Left renal pelvis (tissue), 4 donors: ENCODE measurements at places on chromosomes 16 and 17. TPM values are rescaled to one million over a fixed set of nuclear protein-coding genes. Genes with fewer than 3 reads are reported as not detected.
A peak's percentile ranks its signal among the peaks of the same experiment; 100 is the strongest.

GRCh38 chr17:56909742-56910508, 3.9 kb downstream of the TRIM25 start:
- DNase-seq = no peak

DNA sequence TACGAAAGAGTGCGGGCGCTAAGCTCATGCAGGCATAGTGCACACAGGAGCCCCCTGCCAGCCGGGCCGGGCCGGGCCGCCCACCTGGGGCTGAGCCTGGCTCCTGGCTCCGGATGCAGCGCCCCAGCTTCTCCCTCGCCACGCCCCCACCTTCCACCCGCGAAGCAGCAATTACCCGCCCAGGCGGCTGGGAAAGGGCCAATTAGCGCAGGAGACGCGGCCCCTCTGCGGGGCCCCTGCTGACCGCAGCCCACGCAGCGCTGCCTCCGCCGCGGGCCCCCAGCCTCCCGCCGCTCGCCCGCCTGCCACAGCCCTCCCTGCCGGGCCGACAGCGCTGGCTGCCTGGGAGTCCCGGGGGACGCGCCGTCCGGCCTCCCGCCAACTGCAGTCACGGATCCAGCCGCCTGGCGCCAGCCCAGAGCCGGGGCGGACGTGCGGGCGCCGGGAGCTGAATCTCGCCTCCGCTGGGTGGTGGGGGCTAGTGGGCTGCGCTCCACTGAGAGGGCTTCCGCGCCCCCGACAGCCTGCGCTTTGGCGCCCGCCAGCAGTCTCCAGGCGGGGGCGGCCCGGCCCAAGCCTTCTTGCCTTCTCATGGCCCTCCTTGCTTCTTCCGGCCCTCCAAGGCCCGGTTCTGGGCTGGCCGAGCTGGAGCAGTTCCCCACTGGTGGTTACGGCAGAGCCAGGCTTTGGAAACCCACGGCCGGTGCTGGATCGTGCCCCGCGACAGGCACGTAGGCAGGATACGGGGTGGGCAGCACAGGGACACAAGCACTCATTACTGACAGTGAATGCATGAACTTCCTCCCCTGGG, 14.9 kb upstream of the CBFB start:
- no peak for DNase-seq

DNA sequence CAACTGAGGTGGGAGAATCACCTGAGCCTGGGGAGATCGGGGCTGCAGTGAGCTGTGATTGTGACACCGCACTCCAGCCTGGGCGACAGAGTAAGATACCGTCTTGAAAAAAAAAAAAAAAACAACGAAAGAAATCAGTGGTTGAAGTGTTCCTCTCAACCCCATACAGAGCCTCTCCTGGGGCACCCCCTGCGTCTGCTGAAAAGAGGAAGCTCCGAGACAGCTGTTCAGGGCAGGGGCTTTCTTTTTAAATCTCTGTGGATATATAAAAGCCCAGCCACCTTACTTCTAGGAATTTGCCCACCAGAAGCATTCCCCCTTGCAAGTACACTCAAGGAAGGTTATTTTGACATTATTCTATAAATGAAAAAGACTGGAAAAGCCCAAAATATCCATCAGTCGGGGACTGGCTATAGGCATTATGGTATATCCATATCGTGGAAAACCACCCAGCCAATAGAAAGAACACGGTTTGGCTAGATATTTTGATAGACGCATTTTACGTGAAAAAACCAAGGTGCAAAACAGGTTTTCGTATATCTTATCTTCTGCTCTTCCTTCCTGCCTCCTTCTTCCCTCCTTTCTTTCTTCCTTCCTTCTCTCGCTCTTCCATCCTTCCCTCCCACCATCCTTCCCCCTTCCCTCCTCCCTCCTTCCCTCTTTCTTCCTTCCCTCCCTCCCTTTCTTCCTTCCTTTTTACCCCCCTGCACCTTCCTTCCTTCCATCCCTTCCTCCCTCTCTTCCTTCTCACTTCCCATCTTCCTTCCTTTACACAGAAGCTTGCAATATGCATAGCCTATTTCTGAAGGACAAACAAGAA, 9.2 kb upstream of the CCL22 start:
- no peak for DNase-seq

Gene PIRT
- polyA plus RNA-seq = 0.16 TPM

DNA sequence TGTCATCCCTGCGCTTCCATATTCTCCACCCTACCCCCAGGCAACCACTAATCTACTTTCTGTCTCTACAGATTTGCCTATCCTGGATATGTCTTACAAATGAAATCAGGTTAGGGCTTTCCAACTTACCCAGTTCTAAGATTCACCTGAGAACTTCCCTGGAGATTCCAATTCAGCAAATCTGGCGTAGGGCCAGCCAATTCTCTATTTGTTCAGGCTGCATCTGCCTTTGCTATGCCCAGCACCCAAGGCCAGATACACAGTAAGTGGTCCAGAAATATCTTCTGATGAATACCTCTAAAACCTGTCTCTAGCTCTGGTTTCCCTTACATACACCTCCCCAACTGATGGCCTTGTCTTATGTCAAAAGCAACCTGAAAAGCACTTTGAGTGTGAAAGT, 10.4 kb upstream of the CTCF start:
- DNase-seq = no peak

Gene CLEC19A
- polyA plus RNA-seq = 0.08 TPM

Gene CDH1
- 113 TPM for polyA plus RNA-seq

DNA sequence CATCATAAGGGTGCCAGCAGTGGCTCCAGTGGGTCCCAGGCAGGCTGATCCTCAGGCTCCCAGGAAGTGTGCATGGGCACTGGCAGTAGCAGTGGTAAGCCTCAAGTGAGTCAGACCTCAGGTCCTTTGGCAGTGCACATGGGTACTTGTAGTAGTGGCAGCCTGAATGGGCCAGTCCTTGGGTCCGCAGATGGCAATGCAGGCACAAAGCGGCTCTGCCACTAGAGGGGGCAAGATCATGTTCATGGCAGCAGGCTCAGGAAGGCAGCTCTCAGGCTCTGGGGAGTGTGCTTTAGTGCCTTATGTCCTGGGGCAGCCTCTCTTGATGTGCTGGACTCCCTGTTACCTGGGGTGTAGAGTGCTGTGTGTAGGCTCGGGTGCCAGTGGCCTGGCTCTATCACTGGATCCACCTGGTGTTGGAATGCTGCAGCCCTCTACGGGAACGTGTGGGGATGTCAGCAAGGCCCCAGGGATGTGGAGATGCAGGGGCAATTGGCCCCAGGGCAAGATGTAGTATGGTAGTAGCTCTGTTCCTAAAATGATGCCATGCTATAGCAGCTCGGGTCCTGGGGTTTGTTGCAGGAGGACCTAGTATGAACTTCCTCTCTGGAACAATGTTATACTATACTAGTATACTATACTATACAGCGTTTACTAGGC, 11.0 kb downstream of the ACSM3 start:
- DNase-seq = no peak

GRCh38 chr16:85157813-85158742, 45.8 kb upstream of the CIBAR2 start:
- no peak for DNase-seq

DNA sequence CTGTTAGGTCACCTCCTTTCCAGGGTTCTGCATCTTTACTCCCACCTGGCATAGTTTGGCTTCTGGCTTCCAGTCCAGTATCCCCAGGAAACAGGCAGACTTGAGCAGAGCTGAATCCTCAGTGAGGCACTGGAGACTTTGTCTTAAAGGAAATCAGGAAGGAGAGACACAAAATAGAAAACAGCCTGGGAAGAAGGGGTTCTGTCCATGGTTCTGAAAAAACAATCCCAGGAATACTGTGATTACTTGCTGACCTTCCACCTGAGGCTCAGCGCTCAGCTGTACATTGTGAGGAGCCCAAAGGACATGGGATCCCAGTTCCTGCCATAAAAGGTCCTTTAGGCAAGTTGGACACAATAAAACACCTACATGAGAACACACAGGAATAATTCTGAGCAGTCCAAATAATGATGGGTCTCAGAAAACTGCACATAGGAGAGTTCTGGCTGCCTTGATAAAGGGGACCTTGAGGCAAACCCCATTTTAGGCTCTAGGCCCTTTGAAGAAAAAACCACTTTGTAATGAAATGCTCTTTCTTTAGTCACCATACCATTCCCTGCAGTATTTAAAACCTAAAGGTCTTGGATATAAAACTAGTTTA, 81.4 kb upstream of the CRHR1 start:
- peak; percentile 22 for DNase-seq

DNA sequence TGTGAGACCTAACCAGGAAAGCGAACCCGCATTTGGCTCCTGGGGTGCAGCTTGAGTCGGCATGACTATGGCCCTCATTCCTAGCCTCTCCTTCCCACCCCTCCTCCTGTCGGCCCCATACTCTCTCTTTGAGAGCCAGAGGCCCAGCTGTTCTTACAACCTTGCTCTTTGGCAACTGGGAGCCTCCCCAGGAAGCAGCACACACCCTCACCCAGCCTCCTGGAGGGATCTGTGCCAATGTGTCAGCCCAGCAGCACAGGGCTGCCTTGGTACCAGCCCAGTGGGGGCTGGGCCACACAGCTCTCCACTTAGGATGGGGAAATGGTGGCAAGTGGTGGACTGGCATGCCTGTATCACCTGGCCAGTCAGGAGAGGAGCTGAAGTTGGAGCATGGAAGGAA, 70.3 kb upstream of the LGALS9 start:
- no peak for DNase-seq

Gene XYLT2
- 19.9 TPM for polyA plus RNA-seq

GRCh38 chr17:9235346-9235745, 214.0 kb downstream of the NTN1 start:
- no peak for DNase-seq

- no peak for DNase-seq
These were observed 110.6 kb downstream of the ZFHX3 start for GRCh38 chr16:72937360-72937759.

Gene COG1
- 46.1 TPM for polyA plus RNA-seq

- no peak for DNase-seq
These were observed 21.7 kb downstream of the CARHSP1 start for GRCh38 chr16:8847145-8847544.

GRCh38 chr16:53611179-53611696, 92.4 kb downstream of the RPGRIP1L start:
- DNase-seq = peak; percentile 41

DNA sequence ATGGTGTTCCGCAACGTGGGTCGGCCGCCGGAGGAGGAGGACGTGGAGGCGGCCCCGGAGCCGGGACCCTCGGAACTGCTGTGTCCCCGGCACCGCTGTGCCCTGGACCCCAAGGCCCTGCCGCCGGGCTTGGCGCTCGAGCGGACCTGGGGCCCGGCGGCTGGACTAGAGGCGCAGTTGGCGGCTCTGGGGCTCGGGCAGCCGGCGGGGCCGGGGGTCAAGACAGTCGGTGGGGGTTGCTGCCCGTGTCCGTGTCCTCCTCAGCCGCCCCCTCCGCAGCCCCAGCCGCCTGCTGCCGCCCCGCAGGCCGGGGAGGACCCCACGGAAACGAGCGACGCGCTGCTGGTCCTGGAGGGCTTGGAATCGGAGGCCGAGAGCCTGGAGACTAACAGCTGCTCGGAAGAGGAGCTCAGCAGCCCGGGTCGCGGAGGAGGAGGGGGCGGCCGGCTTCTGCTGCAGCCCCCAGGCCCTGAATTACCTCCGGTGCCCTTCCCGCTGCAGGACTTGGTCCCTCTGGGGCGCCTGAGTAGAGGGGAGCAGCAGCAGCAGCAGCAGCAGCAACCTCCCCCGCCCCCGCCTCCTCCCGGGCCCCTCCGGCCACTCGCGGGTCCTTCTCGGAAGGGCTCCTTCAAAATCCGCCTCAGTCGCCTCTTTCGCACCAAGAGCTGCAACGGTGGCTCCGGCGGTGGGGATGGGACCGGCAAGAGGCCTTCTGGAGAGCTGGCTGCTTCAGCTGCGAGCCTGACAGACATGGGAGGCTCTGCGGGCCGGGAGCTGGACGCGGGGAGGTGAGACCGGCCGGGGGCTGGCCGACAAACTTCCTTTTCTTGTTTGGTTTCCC, 821 bp downstream of the SOCS7 start:
- DNase-seq = no peak

- DNase-seq = no peak
These were observed 76.5 kb downstream of the GPRC5B start for GRCh38 chr16:19808061-19808641.

DNA sequence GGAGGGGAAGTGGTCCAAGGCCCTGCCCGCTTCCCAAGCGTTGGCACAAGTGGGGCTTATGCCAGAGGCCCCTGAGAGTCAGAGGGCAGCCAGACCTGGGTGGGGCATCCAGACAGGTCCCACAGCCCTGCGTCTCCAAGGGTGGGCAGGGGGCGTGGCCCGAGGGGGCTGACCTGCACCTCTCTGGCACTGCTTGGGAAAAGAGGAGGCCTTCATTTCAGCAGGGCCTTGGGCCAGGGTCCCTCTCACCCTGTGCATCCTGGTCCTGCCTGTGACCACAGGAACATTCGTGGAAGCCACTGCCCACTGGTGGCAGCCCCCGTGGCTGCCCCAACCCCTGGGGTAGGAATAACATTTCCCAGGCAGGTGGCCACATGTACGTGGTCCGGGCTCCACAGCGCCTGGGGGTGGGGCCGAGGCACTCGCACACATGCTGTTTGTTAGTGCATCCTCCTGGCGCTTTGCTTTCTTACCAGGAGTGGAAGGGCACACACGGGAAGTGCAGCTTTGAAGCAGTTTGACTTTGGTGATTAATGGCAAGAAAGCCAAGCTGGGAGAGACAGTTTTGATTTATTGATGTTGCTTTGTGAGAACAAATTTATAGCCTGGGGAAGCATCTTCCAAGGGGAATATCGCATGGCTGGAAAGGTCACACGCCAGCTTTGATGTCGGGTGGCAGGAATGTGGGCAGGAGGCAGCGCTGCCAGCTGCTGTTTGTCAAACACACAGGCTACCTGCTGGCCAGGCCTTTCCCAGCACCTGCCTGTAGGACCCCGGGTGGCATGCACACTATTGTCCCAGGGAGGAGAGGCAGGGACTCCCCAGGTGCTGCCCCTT, 4.3 kb downstream of the CENPX start:
- DNase-seq = no peak

DNA sequence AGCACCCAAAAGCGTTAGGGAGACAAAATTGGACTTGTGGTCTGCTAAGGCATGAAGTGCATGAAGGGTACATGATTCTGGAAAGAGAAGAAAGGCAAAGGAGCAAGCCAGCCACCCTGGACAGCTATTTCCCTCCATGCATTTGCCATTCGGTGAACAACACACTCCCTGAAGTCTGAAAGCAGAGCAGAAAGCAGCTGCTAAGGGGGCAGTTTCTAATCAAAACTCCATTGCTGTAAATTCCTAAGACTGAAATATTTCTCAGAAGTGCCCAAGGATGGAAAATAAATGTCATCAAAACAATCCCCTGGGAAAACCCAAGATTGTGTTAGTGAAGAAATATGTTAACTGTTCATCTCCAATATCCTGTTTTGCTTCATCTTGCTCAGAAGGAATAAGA, 44.3 kb downstream of the PMP22 start:
- DNase-seq = no peak

Gene ABCC12
- polyA plus RNA-seq = 0.04 TPM

DNA sequence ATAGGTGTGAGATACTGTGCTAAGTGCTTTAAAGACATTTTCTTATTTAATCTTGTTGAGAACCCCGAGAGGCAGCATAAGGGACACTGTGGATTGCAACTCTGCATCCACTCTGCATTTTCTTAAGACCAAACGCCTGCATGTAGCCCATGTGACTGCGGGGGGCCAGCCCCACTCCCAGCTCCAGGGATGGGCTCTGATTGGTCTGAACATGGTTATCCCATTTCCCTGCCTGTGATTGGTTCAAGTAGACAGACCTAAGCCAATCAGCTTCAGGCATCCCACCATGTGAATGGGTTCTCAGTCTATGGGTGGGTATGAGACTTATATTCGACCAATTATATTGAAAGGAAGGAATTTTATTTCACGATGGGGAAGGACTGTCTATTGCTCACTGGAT, 33.2 kb upstream of the USP7 start:
- DNase-seq = no peak
